ENCODE measurements at places on chromosomes 11 and 22.

- no peak overlapping the region for H3K27ac ChIP-seq
- H3K4me3 ChIP-seq: no peak overlapping the region
- no peaks in the 10 kb centered on the region for H3K27me3 ChIP-seq
- no peak for DNase-seq
- no peaks in the 10 kb centered on the region for H3K36me3 ChIP-seq
These were observed 8.9 kb downstream of the SLC29A2 start for GRCh38 chr11:66362481-66363147.

GRCh38 chr11:122804796-122805195, 33.5 kb upstream of the CRTAM start:
- peaks cover 4% of the 10 kb centered on the region for H3K36me3 ChIP-seq
- H3K27me3 ChIP-seq: no peaks in the 10 kb centered on the region
- no peak overlapping the region for H3K27ac ChIP-seq
- H3K4me3 ChIP-seq: no peak overlapping the region

- peaks cover 3% of the 10 kb centered on the region for H3K36me3 ChIP-seq
- H3K4me1 ChIP-seq: no peaks in the 10 kb centered on the region
- H3K4me3 ChIP-seq: no peak overlapping the region
- no peak overlapping the region for H3K27ac ChIP-seq
- no peak for DNase-seq
These were observed 18.2 kb downstream of the MCAM start for GRCh38 chr11:119298726-119299125.

GRCh38 chr11:12232817-12233601, 122.6 kb downstream of the MICAL2 start:
- H3K4me1 ChIP-seq: peaks cover 4% of the 10 kb centered on the region
- peaks cover 12% of the 10 kb centered on the region for H3K36me3 ChIP-seq
- peak overlapping the region; percentile 46 for H3K27ac ChIP-seq
- no peak overlapping the region for H3K4me3 ChIP-seq

- H3K4me3 ChIP-seq: no peak overlapping the region
- H3K27me3 ChIP-seq: no peaks in the 10 kb centered on the region
- no peaks in the 10 kb centered on the region for H3K36me3 ChIP-seq
- no peak overlapping the region for H3K27ac ChIP-seq
These were observed 96.1 kb downstream of the PRR5L start for GRCh38 chr11:36392196-36392595.

- H3K27me3 ChIP-seq: peaks cover 23% of the 10 kb centered on the region
- peak; percentile 18 for DNase-seq
- no peaks in the 10 kb centered on the region for H3K4me1 ChIP-seq
- H3K36me3 ChIP-seq: no peaks in the 10 kb centered on the region
- no peak overlapping the region for H3K27ac ChIP-seq
These were observed 222.5 kb downstream of the MN1 start for GRCh38 chr22:27578937-27579617.

DNA sequence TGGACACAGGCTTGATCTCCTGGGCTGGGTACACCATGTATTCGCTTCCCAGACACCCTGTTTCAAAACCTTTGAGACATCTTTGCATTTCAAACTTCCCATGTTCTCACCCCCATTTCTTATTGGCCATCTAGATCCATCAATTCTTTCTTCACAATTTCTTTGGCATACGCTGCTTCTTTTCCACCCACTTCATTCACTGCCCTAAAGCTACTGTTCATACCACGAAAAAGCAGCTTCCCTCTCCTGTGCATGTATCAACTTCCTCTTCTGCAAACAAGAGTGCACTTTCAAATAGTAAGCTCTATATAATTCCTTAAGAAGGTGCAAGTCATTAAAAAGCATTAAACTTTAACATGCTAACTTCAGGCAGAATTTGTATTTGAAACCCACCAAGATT, 21.4 kb downstream of the UVRAG start:
- no peaks in the 10 kb centered on the region for H3K27me3 ChIP-seq
- no peak overlapping the region for H3K27ac ChIP-seq
- no peak for DNase-seq

GRCh38 chr22:40239345-40239683, 61.6 kb downstream of the TNRC6B start:
- H3K4me3 ChIP-seq: no peak overlapping the region
- H3K36me3 ChIP-seq: no peaks in the 10 kb centered on the region

- H3K4me1 ChIP-seq: no peaks in the 10 kb centered on the region
- no peaks in the 10 kb centered on the region for H3K36me3 ChIP-seq
- H3K27ac ChIP-seq: no peak overlapping the region
- no peaks in the 10 kb centered on the region for H3K27me3 ChIP-seq
- no peak for DNase-seq
- no peak overlapping the region for H3K4me3 ChIP-seq
These were observed 96.9 kb downstream of the TRMU start for GRCh38 chr22:46432164-46433068.

DNA sequence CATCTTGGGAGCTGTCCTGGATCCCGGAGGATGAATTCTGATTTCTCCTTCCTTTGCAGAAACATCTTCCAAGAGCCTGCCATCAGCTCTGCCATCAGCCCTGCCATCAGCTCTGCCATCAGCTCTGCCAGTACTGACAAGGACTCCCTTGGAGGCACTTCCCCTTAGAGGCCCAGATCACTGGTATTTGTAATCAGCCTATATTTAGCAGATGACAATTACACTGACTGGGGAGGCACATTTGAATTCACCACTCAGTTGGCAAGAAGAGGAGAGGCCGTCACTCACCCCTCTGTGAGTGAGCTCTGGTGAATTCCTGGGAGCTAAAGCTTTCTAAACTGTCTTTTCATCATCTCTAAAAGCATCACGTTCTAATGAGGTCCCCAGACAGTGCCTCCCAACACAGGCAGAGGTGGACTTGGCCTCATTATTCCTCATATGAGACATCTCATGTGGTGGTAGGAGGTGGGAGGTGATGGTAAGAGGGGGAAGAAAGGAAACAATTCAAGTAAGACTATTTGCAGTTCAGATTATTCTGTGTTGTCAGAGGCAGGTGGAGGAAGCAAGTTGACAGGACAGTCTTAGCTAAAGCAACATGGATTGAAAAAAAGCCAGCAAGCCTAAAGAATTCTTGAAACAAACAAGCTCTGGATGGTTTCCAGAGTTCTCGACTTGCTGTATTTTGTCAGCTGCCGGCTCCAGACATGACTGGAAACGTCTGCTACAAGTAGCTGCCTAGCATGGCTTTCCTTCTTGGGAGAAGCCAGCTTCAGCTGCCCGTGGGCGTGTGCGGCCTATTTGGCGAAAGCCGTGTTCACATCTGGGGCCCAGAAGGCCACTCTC, 771.7 kb downstream of the TBC1D22A start:
- H3K4me3 ChIP-seq: no peak overlapping the region
- H3K36me3 ChIP-seq: no peaks in the 10 kb centered on the region
- H3K27ac ChIP-seq: no peak overlapping the region

- DNase-seq: peak; percentile 67
- H3K36me3 ChIP-seq: no peaks in the 10 kb centered on the region
- no peaks in the 10 kb centered on the region for H3K4me1 ChIP-seq
- no peak overlapping the region for H3K27ac ChIP-seq
- H3K4me3 ChIP-seq: no peak overlapping the region
- H3K27me3 ChIP-seq: peaks cover 6% of the 10 kb centered on the region
These were observed 11.6 kb upstream of the ALKBH3 start for GRCh38 chr11:43868852-43869567.

GRCh38 chr11:76797341-76798201, 14.4 kb downstream of the TSKU start:
- no peaks in the 10 kb centered on the region for H3K36me3 ChIP-seq
- DNase-seq: no peak
- H3K4me3 ChIP-seq: no peak overlapping the region
- H3K27me3 ChIP-seq: no peaks in the 10 kb centered on the region

GRCh38 chr22:36318442-36318841, 65.5 kb downstream of the APOL1 start:
- peaks cover 72% of the 10 kb centered on the region for H3K36me3 ChIP-seq
- H3K4me3 ChIP-seq: no peak overlapping the region
- no peak overlapping the region for H3K27ac ChIP-seq
- no peak for DNase-seq

DNA sequence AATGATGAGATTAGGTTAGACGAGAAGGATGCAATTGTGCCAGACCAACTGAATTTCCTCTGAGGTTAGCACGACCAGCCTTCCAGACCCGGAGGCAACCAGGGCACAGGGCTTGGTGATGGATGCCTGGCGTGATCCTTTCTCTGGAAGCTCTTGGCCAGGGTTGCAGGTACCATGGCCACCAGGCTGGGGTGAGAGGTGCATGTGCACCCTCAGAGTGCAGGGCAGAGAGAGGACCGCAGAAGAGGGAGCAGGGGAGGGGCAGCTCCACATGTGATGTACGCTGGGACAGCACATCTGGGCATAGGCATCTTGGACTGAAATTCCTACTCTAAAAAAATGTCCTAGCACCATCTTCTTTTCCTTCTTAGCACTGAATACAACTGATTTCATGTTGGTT, 10.9 kb downstream of the KCNJ1 start:
- peaks cover 8% of the 10 kb centered on the region for H3K27me3 ChIP-seq
- no peaks in the 10 kb centered on the region for H3K4me1 ChIP-seq
- H3K27ac ChIP-seq: no peak overlapping the region
- H3K36me3 ChIP-seq: no peaks in the 10 kb centered on the region
- DNase-seq: no peak

DNA sequence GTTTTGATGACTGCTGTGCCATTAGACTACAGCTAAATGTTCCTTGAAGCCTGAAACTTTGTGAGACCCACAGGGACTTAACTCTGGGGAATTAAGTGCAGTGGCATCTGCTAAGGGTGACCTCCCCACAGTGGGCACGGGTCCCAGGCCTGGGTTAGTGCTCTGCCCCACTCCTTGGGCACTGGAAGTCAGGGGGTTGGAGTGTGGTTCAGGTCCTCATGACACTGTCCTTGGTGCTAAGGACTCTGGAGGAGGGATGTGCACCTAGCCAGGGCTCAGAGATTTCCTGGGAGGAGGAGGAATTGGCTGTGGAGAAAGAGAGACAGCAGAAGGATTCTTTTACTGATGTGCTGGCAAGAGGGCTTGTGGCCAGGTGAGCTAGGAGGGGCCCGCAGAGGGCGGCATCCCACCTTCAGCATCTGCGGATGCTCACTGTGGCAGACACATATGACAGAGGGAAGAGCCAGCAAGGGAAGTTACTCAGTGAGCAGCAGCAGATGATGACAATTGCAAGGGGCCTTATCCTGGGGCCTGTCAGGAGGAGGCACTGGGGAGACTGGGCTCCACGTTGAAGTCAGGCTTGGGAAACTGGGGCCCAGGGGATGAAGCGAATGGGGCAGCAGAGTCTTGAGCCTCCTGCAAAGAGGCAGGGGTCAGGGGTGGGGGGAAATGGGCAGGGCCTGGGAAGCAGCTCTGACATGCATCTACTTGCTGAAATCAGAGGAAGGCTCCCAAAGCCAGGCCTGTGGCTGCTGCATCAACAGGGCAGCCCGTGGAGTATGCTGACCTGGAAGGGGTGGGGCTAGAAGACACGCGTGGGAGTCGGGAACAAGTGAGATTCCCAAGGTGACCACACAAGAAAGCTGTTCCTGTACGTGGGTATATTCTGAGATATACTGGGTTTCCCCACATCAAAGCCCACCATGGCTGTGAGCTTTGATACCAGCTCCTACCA, 144.0 kb downstream of the MPPED1 start:
- H3K27ac ChIP-seq: no peak overlapping the region
- no peaks in the 10 kb centered on the region for H3K36me3 ChIP-seq
- no peak for DNase-seq
- no peak overlapping the region for H3K4me3 ChIP-seq
- no peaks in the 10 kb centered on the region for H3K4me1 ChIP-seq
- no peaks in the 10 kb centered on the region for H3K27me3 ChIP-seq

DNA sequence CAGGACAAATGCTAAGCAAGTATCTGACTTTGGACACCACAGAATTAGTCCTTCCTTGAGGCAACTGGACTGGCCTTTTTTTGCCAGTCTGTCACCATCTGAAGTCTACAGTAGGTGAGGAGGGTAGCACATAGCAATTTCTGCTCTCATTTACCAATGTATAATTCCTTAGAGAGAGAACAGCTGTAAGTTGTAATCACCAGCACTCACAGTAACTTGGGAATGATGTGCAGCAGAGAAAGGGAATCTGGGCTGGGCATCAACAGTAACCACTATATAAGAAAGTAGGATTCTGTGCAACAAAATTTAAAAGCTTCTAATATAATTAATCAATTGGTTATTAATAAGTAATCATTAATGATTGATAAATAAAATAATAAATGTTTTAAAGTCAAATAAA, 86.3 kb upstream of the FAT3 start:
- DNase-seq: no peak
- no peak overlapping the region for H3K4me3 ChIP-seq
- no peaks in the 10 kb centered on the region for H3K4me1 ChIP-seq

- no peaks in the 10 kb centered on the region for H3K36me3 ChIP-seq
- peak within 1 kb of the TSS; percentile 35 for H3K27ac ChIP-seq
- no peaks in the 10 kb centered on the region for H3K27me3 ChIP-seq
- H3K4me1 ChIP-seq: no peaks in the 10 kb centered on the region
- DNase-seq: peak; percentile 36
- H3K4me3 ChIP-seq: peak within 1 kb of the TSS; percentile 50
These were observed at the start of gene BTG4 for GRCh38 chr11:111512296-111513239. Gene BTG4, minus strand, starts transcription at chr11:111512386. Its CDS starts 13,610 bp downstream, at chr11:111498776.

- H3K36me3 ChIP-seq: no peaks in the 10 kb centered on the region
- peaks cover 4% of the 10 kb centered on the region for H3K4me1 ChIP-seq
These were observed 5.4 kb downstream of the SLC25A45 start for GRCh38 chr11:65377036-65377435.

DNA sequence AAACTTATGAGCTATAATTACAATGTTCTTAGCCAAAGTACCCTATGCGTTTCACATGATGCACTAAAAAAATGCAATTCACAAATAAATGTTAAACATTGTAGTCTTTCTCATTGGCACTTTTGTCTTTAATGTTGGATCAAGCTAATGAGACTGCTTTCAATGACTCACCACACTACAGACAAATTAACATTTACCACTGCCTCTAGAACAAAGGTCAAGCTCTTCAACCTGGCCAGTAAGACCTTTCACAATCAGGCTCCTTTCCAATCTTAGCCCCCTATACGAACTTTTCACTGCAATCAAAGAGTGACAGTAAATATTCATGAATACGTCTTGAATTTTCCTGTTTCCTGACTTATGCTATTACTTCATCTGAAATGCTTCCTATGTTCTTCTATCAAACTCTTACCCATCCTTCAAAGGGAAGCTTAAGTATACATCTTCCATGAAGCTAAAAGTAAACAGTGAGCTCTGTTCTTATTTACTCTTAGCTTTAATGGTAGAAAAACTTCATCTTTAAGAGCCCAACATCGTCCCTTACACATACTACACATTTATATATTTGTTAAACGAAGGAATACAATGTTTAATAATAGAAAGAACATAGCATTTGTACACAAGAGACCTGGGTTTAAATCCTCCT, 326.6 kb upstream of the PITPNB start:
- no peak overlapping the region for H3K27ac ChIP-seq
- no peak overlapping the region for H3K4me3 ChIP-seq
- peak; percentile 8 for DNase-seq
- no peaks in the 10 kb centered on the region for H3K36me3 ChIP-seq

DNA sequence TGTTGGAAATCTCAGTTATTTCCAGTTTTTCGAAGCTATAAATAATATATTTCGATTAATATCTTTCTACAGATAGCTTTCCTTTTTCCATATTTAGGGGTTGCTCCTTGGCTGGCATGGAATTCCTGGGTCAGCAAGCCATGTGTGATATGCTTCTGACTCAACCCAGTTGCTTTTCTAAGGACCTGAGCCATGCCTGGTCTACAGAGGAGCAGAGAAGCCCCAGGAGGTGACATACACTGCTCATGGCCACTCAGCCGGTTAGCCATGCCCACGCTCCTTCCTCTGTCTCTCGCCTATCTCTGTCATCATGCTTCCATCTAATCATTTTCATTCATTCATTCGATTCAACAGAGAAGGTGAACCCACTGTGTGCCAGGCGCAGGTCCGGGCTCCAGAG, 23.2 kb upstream of the PDGFB start:
- no peaks in the 10 kb centered on the region for H3K4me1 ChIP-seq
- DNase-seq: no peak
- H3K27ac ChIP-seq: no peak overlapping the region
- H3K4me3 ChIP-seq: no peak overlapping the region
- no peaks in the 10 kb centered on the region for H3K36me3 ChIP-seq
